DMS153 (cell line): ENCODE measurements at places on chromosomes 6 and 20.

GRCh38 chr6:102759415-102759814, 1365.9 kb downstream of the GRIK2 start:
- no peak for DNase-seq

DNA sequence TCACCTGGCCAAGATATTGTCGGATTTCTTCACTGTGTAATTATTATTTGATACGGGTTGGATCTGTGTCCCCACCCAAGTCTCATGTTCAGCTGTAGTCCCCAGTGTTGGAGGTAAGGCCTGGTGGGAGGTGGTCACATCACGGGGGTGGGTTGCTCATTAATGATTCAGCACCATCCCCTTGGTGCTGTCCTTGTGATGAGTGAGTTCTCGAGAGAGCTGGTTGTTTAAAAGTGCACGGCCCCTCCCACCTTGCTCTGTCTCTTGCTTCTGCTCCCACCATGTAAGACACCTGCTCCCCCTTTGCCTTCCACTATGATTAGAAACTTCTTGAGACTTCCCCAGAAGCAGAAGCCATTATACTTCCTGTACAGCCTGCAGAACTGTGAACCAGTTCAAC, 173.9 kb upstream of the PMEPA1 start:
- no peak for DNase-seq

DNA sequence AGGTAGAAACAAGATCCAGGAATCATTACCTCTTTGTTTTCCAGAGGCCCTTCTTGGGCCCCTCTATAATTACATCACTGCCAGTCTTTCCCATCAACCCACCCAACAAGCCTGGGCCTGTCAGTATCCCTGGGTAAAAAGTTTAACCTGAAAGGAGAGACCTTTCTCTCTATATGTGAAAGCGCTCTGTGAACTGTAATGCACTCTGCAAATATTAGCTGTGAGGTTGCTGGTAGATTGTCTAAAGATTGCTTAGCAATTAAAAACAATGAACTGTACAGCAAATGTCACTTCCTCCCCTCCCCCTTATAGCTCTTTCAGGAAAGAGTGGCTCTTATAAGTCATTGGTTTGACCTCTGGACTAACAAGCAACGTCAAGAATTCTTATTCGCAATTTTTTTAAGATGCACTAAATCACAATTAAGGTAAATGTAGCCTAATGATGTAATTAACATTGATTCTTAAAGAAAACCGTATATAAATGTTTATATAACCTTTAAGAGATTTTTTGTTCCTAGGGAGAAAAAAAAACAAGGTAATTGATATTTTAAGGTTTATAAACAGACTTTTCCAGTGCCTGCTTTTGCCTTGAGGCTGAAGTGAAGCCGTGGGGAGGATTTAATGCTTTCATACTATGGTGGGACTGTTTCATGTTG, 18.4 kb downstream of the ECT2L start:
- DNase-seq: peak; percentile 96

- no peak for DNase-seq
Measured at GRCh38 chr20:57573242-57573641, 12.3 kb downstream of the PCK1 start.

- no peak for DNase-seq
Measured at GRCh38 chr6:131572686-131573415, at the start of gene ARG1. TSS of gene ARG1 (plus strand) at chr6:131573226. CDS start at chr6:131573283, 57 bp downstream.

DNA sequence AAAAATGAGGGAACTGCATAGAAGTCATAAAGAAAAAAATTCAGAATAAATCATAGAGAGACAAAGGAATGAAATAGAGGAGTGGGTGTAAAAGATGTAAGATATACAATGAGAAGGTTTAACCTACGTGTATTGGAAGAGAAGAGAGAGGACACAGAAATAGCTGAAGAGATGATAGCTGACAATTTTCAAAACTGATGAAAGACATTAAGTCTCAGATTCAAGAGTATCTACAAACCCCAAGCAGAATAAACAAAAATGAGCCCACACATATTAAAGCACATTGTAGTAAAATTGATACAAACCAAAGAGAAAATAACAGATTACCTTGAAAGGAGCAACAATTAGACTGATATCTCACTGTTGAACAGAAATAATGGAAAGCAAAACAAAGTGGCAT, 143.3 kb upstream of the PRND start:
- no peak for DNase-seq

- DNase-seq: no peak
Measured at GRCh38 chr20:6007094-6007528, 46.7 kb downstream of the LRRN4 start.

DNA sequence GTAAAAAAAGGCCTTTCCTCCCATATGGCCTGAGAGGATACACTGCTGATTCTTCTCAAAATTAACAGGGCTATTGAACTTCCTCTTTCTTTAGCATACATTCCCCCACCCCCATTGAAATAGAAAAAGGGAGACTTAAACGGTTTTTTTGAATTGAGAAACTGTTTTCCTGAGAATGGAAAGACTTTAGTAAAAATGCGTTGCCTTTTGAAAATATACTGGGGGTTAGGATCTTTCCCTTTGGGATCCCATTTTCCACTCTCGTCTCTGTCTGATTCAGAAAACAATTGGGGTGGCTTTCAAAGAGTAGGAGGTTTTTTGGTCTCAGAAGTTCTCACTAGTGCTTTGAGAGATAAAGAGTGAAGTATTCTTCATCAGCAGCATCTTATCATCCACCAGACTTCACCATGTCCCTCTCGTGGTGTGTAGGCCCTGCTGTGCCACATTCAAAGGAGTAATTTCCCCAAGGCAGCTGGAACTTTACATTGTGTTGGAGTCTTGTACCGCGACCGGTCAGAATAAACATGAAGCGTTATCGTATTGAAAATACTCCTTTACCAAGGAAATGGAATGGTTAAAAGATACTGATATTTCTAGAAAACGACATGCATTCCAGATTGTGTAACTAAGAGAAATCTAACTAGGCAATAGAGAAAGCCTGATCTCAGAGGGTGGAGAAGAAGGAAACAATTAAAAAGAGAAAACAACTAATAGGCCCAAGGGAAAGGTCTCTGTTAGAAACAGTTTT, 10.6 kb downstream of the MYB start:
- no peak for DNase-seq
